HT1080 (cell line): ENCODE measurements at places on chromosomes 11 and 22. TPM values are rescaled to one million over a fixed set of nuclear protein-coding genes. Genes with fewer than 3 reads are reported as not detected.

GRCh38 chr11:95991101-95991500 lies 67.2 kb upstream of the MTMR2 start:
- DNase-seq: no peak

DNA sequence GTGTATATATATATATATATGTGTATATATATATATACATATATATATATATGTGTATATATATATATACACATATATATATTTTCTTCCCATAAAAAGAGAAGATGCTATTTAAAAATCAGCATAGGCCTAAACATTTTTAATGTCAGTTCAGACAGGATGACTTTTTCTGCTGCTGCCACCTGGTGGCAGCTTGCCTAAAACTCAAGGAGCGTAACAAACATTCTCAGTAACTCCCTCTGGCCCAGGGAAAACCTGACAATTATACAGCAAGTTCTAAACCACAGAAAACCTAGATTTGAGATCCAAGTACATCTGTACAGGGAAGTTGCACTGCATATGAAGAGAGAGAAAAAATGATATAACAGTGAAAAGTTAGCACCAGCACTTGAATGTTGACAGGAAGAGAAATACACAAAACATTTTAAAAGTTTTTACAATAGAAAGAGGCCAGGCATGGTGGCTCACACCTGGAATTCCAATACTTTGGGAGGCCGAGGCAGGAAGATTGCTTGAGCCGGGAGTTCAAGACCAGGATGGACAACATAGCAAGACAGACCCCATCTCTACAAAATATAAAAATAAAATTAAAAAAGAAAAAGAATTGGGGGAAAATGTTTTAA lies 16.6 kb downstream of the OR8A1 start:
- peak; percentile 50 for DNase-seq

The IL18 gene
- 0.32 TPM in 1 of 2 replicates, not detected in the other for total RNA-seq

The MMP13 gene
- total RNA-seq: 0.47 and 0.63 TPM in 2 replicates

The MMP27 gene
- total RNA-seq: not detected in 2 replicates

The MUC2 gene
- total RNA-seq: not detected in 2 replicates

GRCh38 chr11:113420808-113421207 lies 33.2 kb downstream of the ANKK1 start:
- DNase-seq: no peak

GRCh38 chr22:43136255-43136654 lies 6.9 kb downstream of the MCAT start:
- DNase-seq: no peak

DNA sequence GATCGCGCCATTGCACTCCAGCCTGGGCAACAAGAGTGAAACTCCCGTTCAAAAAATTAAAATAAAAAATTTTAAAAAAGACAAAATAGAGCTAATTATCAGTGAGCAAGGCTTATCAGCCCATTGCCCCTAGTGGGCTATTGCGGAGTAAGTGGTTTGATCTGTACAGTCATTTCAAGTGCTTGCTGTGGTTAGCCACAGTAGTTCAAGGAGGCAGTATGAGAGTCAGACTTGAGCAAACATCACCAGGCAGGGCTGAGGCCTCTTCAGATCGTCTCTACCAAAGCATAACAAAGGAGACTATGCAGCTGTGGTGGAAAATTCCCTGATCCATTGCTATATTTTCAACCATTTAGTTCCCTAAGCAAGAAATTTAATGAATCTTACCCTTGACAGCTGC lies 4.3 kb upstream of the SBF2 start:
- peak; percentile 90 for DNase-seq
